Activated CD4-positive, alpha-beta T cell treated with anti-CD3 and anti-CD28 coated beads, Interleukin-2, amount 50 U/mL, for 24 hours (primary cell): ENCODE measurements at places on chromosomes 2 and 18.

DNA sequence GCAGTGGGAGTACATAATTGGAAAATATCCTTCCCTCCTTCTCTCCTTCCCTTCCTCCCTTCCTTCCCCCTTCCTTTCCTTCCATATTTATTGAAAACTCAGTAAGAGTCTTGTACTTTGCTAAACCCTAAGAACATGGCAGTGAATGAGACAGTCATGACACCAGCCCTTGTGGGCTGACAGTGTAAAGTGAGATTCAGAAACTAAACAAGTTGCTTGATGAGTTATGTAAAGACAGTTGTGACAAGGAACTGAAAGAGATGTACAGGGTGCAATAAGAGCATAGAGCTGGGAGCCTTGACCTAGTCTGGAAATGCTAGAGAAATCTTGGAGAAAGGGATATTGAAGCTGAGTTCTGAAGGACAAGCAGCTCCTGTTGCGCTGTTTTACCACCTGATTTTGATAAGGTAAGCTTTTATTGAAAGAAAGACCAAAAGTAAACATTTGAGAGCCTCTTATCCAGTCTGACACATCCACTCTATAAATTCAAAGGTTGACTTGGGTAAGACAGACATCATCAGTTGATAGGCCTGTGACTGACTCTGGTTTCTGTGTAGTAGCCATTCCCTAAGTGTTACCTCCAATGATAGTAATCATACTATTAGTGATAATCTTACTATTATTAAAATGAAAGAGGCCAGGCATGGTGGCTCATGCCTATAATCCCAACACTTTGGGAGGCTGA is 66.5 kb upstream of the SKOR2 start:
- DNase-seq: no peak

DNA sequence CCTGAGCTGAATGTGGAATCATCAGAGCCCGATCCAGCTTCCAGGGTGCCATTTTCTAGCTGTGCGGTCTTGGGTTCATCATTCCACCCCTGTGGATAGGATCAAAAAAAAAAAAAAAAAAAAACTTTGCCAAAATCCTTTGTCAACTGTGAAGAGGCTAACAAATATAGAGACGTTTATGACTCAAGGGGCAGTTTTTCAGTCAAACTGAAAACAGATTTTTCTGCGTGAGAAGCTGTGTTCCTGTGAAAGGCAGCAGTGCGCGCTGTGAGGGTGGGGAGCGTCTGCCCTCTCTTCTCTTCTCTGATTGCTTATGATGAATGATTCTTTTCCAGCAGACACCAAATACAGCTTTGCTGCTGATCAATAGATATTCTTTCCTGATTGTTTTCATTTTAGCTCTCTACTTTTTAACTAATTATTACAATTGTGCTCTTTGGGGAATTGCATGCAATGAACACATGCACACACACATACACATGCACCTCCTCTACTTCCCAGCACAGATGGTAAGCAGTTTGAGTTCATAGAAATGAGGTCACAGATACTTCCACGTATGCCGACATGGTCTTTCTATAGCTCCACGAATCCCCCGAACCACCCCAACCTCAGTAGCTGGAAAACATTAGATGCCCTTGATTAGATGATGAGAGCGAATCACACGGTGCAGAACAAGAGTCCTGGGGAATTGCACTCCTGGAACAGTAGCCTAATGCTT is 175.4 kb downstream of the NRP2 start:
- no peak for DNase-seq

- DNase-seq: no peak
These were observed 81.3 kb downstream of the CERKL start for GRCh38 chr2:181575650-181576025.

DNA sequence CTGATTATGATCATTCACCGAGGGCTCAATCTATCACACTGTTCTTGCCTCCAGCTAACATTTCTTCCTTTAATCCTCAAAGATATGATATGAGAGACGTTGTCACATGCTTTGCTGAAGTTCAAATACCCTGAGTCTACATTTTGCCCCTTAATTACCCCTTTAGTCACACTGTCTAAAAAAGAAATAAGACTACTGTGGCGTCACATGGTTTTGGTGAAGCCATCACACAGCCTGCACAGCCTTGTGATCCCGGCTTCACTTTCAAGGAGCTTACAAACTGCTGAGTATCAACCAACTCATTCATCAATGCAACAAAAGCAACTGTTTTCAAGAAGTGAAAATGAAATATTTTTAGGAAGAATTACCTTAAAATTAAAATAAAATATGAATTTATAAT is 31.9 kb upstream of the SOCS6 start:
- DNase-seq: no peak

DNA sequence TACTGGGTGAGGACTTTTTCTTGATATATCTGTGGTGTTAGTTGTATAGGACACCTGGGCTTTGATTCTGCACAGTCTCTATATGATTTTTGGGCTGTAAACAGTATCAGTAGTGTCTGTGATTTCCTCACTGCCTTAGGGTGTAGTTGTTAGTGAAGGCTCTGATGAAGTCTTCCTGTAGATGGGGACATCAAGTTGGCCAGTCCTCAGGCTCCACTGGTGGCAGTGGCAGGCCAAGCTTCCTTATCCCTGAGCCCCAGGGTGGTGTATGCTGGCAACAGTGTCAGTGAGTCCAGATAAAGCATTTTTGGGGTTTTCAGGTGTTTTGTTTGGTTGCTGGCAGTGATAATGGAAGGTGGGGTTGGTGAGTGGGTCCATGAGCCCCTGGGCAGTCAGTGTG is 961.4 kb downstream of the DSC3 start:
- no peak for DNase-seq

DNA sequence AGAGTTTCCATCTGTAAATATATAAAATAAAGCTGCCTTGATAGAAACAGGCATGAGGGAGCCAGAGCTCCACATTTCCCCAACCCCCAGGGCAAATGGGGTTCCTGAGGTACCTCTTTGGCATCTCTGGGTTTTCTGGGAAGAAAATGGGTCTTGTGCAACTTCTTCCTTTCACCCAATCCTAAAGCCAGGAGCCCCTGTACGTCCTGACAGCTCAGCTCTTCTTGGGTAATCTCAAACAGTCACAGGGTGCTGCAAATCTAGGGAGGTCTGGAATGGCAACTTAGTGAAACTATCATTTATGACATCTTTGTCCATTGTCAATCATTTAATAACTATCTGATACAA is 36.6 kb upstream of the STAT1 start:
- no peak for DNase-seq

GRCh38 chr2:126659562-126660467 is 3.9 kb downstream of the GYPC start:
- DNase-seq: no peak

DNA sequence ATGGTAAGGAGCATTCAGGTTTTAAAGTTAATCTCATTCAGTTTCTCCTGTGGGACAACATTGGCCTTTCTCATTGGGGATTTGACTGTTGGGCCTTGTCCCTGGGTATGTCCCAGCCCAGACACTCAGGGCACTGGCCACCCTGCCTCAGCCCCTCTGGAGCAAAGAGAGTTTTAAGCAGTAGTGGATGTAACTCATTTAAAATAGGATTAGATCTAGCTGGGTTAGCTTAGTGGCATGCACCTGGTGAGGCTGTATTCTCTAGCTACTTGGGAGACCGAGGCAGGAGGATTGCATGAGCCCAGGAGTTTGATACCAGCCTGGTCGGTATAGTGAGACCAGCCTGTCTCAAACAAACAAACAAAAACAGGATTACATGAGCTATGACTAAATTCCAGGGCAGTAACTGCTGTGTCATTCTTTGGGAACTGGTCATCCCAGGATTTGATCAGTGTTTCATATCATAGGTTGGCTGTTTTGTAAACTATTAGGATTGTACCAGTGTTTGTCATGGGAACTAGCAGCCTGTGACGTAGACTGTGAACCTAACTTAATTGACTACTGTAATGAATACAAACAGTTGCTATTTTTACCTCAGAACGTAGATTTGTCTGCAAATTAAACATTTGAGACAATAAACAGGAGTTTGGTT is 12.5 kb downstream of the INPP4A start:
- DNase-seq: no peak

DNA sequence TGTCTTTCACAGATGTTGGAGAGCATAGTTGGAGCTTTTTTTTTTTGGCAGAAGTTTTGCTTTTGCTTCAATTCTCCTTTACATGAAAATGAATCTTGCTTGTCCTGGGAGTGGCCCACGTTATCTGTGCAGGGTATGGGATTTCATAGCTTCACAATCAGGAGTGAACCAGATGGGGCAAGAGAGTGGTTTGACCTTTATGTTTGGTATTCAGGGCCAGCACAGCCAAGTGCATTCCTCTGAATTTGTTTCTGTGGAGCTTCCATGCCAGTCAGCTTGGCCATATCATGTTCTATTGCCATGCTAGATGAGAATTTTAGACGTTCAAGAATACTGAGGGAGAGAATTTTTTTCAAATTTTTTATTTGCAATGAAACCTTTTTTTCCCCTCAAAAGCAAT is 116.6 kb downstream of the PRPF40A start:
- no peak for DNase-seq

GRCh38 chr2:107817378-107817777 is 9.3 kb upstream of the RGPD4 start:
- no peak for DNase-seq

DNA sequence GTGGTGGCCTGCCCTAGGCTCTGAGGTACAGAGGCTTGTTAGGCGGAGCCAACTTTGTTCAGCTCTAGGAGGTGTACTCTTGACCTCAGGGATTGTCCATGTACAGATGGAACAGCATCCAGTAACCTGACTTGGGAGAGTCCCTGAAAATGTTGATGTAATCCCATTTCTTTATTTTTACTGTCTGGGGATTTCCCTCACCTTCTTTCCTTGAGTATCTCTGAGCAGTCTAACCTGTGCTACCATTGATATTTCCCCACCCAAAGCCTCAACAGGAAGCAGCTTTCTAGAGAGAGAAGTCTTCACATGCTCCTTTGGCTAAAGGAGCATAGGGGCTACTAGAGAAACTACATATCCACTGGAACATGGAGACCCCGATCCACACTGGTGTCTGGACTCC is 10.4 kb downstream of the IL36A start:
- no peak for DNase-seq

DNA sequence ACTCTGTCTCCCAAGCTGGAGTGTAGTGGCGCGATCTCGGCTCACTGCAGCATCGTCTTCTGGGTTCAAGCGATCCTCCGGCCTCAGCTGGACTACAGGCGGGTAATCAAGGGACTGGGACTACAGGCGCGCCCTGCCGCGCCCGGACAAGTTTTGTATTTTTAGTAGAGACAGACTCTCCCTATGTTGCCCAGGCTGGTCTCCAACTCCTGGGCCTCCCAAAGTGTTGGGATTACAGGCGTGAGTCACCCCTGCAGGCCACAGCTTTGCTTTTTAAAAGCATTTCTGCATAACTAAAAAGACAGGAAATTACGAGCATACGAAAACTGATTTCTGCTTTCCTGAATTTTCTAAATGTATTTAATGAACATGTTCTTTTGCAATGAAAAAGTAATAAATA is 916 bp upstream of the OSBPL1A start:
- DNase-seq: no peak

- no peak for DNase-seq
These were observed 10.2 kb downstream of the DSG4 start for GRCh38 chr18:31386741-31387140.

- DNase-seq: no peak
These were observed 409.5 kb upstream of the REG3G start for GRCh38 chr2:78615956-78616355.

DNA sequence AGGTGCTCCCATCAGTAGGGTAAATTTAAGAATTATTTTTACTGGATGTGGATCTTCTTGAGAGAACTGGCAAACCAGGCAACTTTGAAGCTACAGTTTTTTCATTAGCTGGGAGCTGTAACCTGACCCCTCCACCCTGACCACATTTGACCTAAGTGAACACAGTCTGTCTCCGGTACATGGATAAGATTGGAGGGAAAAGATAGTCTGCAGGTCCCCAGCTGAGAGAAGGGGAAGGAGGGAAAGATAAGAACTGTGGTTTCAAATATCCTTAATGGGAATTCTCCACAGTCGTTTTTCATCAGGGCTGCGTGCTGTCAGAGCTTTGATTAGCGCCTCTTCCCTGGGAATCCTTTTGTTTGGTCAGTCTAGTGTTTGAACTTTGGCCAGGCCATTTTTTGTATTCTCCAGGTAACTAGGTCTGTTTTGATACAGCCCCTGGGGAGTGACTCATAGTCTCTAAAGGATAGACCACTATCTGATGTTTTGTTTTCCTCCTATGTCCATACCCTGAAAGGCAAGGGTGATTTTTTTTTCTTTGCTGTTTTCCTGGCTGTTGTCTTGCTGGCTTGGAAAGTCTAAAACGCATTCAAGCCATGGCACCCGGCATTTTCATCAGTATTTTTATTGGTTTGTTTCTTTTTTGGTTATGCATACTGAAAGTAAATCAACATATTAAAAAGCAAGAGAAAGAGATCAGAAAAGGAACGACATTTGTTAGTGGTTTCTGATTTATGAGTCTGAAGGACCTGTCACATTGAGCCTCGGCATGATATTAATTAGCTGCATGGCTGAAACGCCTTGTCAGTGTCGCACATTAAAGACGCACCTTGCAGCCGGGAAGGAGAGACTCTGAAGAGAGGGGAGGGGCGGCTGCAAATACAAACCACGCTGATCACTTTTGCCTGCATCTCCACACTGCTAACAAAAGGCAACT is 183.4 kb upstream of the FN1 start:
- no peak for DNase-seq

GRCh38 chr2:24816884-24817283 is 23.7 kb downstream of the CENPO start:
- no peak for DNase-seq

DNA sequence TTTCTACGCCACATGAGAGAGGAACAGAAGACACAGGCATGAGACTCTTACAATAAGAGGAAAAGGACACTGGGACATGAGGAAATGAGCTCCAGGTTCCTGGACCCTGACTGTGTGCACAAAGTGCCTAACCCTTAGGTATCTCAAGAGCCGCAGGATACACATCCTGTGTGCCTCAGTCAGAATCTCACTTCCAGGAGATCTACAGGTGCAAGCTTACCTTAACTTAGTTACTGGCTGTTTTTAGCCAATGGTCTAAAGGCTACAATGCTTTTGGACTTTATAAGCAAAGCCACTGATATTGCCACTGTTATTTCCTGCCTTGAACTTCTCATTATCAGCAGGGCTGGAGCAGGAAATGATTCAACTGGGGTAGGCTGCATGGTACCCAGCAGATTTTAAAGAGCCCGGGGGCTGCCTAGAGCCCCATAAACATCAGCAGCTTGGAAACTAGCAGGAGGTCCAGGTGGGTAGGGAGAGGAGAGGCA is 254.4 kb downstream of the ZNF521 start:
- no peak for DNase-seq

DNA sequence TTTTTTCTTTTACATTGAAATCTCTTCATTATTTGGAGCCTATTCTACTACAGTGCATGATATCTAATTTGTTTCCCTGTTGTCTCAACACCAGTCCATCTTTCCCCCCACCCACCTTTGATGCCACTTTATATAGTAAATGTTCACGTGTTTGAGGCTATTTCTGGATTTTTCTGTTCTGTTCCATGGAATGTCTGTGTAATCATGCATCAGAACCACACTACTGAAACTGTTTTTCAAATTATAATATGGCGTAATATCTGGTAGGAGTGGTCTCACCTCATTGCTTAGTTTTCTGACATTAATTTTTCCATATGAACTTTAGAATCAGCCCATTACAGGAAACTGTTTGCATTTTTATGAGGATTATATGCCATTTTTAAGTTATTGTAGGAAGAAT is 19.1 kb upstream of the NARS1 start:
- DNase-seq: no peak

GRCh38 chr2:45649858-45650811 is 1.3 kb upstream of the PRKCE start:
- peak; percentile 30 for DNase-seq
